ENCODE measurements at places on chromosomes 1 and 21.
A peak's percentile ranks its signal among the peaks of the same experiment; 100 is the strongest.

GRCh38 chr1:201774224-201774982 lies 54.6 kb upstream of the IPO9 start:
- DNase-seq = no peak

DNA sequence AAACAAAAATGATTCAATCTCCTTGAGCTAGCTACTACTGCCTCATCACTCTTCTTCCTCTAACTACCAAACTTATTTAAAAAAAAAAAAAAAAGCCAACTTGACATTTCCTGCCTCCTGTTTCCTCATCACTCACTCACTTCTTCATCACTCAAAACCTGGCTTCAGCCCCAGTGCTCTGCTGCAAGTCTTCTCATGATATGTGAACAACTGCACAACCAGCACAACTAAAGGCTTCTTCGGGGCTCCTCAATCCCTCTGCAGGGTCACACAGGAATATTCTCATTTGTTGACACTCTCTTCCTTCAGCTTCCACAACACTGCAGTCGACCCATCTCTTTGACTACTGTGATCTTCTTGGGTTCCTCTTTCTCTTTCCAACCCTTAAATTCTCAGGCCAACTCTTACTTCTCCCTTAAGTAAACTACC lies 7.6 kb downstream of the MTF1 start:
- DNase-seq = no peak

DNA sequence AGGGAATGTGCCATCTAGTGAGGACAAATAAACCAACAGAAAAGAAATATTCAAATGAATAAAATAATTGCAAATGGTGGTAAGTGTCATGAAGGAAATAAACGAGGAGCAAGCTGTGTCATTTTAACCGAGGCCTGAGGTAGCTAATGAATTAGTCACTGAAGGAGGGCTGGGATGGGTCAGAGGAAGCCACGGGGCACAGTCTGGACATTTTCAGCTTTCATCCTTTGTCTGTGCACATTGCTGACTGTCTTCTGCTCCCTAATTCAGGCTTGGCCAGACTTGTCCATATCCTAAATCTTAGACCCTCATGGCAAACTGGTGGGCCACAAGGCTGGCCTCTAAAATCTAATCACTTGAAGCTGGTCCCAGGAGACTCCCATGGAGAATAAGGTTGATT lies 138.4 kb downstream of the RHOU start:
- DNase-seq = no peak

DNA sequence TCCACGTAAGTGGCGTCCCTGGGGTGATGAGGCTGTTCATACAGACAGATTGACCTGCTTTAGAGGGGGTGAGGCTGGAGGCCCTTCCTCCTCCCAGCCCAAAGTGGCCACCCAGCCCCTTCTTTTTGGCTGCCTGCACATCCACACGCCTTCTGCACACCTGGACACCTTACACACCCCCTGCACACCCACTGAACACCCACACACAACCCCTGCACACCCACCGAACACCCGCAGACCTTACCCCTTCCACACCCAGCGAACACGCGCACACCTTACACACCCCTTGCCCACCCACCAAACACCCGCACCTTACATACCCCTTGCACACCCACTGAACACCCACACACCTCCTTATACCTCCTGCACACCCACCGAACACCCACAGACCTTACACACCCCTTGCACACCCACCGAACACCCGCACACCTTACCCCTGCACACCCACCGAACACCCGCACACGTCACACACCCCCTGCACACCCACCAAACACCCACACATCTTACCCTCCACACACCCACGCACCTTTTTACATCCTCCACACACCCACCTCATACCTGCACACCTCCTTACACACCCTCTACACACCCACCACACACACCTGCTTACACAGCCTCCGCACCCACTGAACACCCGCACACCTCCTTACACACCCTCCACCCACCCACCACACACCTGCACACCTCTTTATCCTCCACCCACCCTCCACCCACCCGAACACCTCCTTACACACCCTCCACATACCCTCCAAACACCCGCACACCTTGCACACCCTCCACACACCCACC lies 37.7 kb downstream of the COQ8A start:
- DNase-seq = no peak

- DNase-seq = no peak
Observed at GRCh38 chr1:204130981-204131892, 20.6 kb downstream of the ETNK2 start.

DNA sequence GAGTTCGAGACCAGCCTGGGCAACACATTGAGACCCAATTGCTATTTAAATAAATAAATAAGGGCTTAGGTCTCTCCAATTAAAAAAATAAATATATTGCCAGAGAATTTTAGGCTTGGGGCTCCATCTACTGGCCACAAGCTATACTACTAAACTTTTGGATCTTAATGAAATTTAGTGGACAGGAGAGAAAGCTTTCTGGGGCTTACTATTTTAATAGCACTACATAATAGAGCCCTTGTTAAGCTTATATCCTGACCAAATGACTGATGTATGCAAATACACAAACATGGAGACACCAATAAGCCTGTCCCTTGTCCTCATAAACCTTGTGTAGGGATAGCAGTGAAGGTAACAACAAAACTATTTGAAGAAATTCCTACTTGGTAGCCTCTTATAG lies 18.4 kb downstream of the CCT3 start:
- DNase-seq = peak; percentile 21

Data from CD4-positive, alpha-beta T cell treated with Interleukin-6 for 4 hours (primary cell).